NCI-H187 (cell line): ENCODE measurements at places on chromosomes 3 and 15.

GRCh38 chr3:169266986-169267385, 396.5 kb downstream of the MECOM start:
- DNase-seq, result no peak

DNA sequence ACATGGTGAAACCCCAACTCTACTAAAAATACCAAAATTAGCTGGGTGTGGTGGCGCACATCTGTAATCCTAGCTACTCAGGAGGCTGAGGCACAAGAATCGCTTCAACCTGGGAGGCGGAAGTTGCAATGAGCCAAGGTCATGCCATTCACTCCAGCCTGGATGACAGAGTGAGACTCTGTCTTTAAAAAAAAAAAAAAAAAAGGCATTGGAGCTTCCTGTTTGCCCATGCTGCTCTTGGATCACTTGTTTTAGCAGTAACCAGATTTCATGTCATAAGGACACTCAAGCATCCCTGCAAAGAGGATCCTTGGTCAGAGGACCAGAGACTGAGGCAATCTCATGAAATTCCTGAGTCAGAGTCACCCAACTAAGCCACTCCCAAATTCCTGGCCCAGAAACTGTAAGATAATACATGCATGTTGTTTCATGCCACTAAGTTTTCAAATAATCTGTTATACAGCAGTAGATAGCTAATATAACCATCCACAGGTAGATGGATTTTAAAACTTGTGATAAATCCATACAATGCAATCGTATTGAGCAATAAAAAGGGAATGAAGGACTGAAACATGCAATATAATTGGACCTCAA, 82.0 kb upstream of the XXYLT1 start:
- DNase-seq, result no peak

- DNase-seq, result no peak
Observed at GRCh38 chr3:101941318-101942040, 92.2 kb downstream of the NFKBIZ start.

DNA sequence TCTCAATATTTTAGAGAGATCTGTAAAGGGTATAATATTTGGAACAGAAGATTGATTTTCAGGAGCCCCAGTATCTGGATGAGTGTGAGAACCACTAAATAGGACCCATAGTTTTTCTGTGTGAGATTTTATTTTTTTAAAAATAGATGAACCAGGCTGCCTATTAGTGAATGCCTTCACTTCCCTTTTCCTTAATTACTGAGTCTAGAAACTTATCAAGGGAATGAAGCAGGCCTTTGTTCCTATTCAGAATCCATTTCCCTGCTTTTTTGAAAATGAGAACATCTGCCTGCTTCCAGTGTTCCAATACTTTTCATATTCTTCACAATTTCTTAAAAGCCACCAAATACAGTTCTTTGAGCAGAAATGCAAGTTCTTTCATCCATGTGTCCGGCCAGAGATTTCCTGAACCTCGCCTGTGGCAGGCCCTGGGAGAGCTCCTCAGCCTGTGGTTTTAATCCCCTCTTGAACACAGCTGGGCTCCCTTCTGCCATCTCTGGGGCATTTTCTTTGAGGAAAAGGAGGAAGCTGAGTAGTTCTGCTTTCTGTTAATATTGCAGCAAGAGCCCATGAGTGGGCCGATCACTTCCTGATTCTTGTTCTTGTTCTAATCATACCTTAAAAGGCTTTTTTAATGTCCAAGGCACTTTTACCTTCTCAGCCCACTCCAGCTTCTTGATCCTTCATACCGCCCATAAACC, 4.7 kb downstream of the EHD4 start:
- no peak for DNase-seq

GRCh38 chr15:78438619-78439285, 736 bp downstream of the IREB2 start:
- DNase-seq, result no peak

GRCh38 chr3:152155246-152156020, 113.3 kb upstream of the MBNL1 start:
- no peak for DNase-seq

- DNase-seq, result peak; percentile 80
Observed at GRCh38 chr15:93072411-93073394, 16.3 kb downstream of the RGMA start.

DNA sequence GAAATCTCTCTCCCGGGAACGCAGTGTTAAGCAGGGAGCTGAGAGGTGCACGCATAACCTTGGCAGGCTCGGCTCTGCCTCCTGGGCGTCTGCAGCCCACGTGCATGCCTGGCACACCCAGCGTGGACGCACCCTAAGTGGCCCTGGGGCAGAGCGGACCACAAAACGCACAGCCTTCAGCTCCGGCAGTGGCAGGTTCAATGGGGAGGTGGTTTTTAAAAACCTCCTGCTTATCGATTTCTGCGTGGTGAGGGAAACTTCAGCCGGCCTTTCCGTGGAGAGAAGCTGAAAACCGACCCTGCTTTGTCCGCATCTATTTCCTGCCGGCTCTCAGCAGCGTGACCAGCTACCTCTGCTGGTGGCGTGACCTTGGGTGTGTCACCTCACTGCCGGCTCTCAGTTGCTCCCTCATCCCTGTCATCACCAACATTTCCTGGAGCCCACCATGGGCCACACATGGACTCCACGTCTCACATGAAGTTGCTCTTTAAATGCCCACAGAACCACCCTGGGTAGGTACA, 134.8 kb upstream of the MEF2A start:
- no peak for DNase-seq
